ENCODE measurements at places on chromosomes 6 and 20.

GRCh38 chr6:165615636-165616035, 47.4 kb downstream of the PDE10A start:
- DNase-seq, result no peak

- no peak for DNase-seq
These were observed 283.8 kb downstream of the ALDH8A1 start for GRCh38 chr6:134666125-134666524.

GRCh38 chr20:24160563-24161281, 172.1 kb upstream of the GGTLC1 start:
- peak; percentile 12 for DNase-seq

- no peak for DNase-seq
These were observed 7.1 kb downstream of the CALHM6 start for GRCh38 chr6:116468293-116468692.

DNA sequence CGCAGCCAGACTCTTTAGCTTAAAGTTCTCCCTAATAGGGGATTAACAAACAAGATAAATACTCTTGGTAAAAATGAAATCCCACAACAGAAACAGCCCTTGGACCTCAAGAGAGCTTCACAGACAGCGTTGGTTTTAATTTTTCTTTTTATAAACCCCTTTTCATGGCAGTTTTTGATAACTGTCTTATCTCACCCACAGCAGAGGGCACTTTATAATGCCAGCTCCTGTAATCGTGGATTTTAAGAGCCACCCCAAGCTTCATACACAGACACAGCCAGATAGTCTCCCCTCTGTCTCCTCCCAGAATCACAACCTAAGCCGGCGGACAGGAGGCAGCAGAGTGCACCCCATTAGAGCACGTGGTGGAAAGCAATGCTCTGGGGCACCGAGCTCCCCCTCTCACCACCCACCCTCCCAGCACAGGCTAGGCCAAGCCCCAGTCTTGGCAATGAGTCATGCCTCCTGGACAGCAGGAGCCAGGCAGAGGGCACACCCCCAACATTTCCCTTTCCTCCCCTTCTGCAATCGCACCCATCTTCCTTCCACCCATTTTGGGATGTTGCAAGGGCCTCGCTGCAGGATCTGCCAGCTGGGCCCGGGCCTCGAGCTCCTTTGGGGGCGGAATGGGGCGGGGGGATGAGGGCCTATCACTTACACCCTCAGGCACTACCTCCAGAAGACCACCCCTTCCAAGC, 2.4 kb downstream of the JAG1 start:
- DNase-seq, result peak; percentile 70

DNA sequence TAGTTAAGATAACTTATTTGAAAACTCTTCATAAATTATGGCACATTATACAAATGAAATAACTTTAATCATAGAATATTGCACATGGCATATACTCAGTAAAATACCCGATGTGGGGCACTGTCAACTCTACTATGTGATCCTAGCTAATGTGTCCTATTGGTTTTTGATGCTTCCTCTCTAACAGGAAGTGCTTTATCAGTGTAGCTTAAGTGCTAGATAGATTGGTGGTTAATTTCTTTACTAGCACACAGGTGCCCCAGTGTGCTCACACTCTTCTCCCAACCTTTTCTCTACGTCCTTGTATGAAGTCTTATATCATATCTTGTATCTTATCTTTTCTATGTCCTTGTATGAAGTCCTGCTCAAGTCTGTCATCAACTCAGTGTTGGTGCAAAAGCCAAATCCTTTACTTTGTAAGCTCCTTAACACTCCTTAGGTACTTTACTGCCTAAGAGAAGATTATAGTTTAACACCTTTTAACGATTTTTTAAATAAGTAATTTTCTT, 358.9 kb downstream of the CENPW start:
- DNase-seq, result no peak

GRCh38 chr6:168865-169455, 123.3 kb upstream of the DUSP22 start:
- no peak for DNase-seq

Measured in CMK (cell line).